DMS53 (cell line): ENCODE measurements at places on chromosomes 11 and 22.

DNA sequence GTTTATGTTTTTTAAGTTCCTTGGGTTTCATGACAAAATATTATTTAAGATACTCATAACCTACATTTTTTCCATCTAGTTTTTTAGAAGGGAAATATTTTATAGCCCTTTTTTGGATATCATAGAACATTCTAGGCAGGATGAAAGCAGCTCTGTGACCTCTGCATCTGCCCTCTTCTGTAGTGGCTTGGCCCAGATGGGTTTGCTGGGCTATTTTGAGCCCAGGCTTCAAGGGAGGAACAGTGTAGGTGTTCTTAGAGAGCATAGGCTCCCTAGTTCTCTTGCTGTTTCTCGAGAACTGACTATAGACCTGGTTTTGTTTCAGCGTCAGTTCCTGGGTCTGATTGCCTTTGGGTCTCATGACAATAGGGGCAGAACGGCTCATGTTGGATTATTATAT, 32.2 kb downstream of the DIXDC1 start:
- DNase-seq, result no peak

DNA sequence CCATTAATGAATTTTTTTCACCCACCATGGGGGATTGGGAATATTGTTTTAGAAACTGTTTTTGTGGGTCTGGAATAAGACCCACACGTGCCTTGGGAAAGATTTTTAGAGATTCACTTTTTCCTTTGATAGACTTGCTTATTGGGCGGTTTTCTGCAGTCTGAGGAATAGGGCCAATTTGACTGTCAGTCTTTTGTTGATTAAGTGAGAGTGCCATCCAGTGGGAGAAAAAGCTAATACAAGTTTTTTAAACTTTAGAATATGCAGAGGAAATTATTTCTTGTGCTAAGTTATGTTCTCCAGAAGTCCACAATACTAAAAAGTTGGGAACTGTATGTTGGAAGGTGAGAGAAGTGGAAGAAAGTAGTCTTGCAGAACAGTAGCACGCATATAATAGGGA, 56.1 kb downstream of the PRMT3 start:
- peak; percentile 52 for DNase-seq

DNA sequence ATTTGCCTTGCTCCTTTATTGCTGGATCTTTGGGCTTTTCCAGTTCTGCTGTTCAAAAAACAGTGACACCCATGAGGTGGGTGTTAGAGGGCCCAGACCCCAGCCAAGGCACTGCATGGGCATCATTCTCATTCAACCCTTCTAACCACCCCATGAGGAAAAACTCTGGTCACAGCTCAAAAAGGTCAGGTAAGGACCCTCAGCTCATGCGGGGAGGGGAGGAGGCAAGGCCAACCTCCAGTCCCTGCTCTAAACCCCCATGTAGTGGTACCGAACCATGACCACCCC, 7.4 kb downstream of the GNB1L start:
- DNase-seq, result no peak

DNA sequence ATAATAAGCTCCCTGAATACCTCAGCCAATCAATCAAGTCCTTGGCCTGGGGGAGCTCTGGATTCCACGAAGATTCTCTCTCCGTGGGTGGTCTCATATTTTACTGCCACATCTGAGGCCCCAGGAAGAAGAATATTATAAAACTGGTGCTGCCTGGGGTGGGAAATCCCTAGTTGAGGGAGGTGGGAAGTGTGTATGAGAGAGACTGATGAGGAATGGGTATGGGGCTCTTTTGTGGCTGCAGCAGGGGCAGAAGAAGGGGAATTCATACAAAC, 71.5 kb downstream of the SYN3 start:
- no peak for DNase-seq

- no peak for DNase-seq
Measured at GRCh38 chr11:7581021-7581590, 67.3 kb downstream of the PPFIBP2 start.
